ENCODE measurements at places on chromosomes 1 and 21. TPM values are rescaled to one million over a fixed set of nuclear protein-coding genes. Genes with fewer than 3 reads are reported as not detected.

- no peaks in the 10 kb centered on the region for H3K36me3 ChIP-seq
- H3K4me1 ChIP-seq = no peaks in the 10 kb centered on the region
- H3K27me3 ChIP-seq = peaks cover 90% of the 10 kb centered on the region
- H3K27ac ChIP-seq = no peak overlapping the region
Measured at GRCh38 chr21:38129711-38130110, 127.1 kb upstream of the KCNJ15 start.

KIF26B gene
- 0.86 TPM for total RNA-seq

DNA sequence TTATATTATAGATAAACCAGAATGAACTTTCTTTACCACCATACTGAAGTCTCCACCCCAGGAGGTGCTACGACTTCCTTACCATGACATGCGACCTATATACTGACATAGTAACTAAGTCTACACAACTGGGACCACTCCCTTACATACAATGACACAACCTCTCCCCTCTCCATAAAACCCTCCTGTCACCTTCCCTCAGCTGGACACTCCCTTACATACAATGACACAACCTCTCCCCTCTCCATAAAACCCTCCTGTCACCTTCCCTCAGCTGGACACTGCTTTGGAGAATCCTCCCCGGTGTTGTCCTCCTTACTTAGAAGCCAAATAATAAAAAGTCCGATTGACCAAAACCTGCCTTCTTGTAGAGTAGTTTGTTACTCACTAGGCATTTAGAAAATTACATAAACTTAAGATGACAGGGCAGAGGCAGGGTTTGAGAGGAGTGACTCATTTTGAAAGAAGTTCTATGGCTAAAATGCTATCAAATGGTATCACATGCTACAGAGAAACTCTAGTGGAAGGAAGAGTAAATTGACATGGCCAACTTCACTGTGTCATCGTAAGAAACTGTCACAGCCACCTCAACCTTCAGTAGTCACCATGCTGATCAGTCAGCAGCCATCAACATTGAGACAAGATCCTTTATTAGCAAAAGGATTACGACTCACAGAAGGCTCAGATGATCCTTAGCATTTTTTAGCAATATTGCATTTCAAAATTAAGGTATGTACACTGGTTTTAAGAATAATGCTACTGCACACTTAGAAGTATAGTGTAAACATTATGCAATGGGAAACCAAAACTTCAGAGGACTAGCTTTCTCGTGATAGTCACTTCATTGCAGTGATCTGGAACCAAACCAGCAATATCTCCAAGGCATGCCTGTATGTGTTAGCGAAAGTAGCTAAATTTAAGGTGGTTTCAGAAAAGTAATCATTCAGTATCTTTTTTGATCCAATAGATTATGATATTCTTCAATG lies 56.4 kb downstream of the AHCTF1 start:
- H3K4me3 ChIP-seq = no peak overlapping the region
- DNase-seq = no peak
- H3K36me3 ChIP-seq = peaks cover 15% of the 10 kb centered on the region

FCGR1A gene
- not detected for total RNA-seq

DNA sequence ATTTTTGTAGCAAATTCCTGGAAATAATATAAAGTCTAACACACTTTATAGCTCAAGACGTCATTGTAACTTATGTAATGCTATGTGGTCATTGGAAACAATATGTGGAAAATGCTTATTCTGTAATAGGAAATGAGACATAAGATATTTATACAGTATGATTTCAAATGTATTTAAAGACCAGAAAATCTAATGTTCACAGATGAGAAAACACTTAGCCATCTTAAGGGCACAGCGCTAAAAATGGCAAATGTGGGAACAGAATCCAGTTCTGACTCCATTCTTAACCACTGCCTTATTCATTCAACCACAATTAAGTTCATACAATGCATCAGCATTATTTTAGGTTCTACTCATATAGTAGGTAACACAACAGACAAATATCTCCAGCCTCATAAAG lies 12.5 kb downstream of the CSDE1 start:
- no peak overlapping the region for H3K4me3 ChIP-seq
- no peak overlapping the region for H3K27ac ChIP-seq
- no peaks in the 10 kb centered on the region for H3K27me3 ChIP-seq
- H3K36me3 ChIP-seq = peaks cover 47% of the 10 kb centered on the region
- no peak for DNase-seq

CFAP107 gene
- not detected for total RNA-seq

A3GALT2 gene
- total RNA-seq = not detected

DNA sequence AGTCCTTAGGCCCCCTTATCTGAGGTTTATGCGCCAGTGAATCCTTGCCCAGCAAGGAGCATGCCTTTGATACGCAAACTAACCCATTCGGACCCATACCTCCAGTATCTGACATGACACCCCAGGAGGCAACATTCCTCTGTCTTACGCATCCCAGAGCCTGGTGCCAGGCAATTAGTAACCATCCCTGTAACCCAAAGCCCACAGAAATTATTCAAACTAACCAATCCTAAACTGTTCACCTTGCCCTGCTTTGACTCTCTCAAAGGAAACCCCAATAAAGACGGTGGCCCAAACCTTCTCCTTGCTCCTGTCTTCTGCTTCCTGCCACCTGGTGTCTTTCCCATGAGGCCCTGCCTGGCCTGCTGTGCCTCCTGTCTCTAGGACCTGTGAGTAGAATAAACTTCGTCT lies 36.4 kb downstream of the ZNF496 start:
- no peak overlapping the region for H3K27ac ChIP-seq
- H3K4me1 ChIP-seq = no peaks in the 10 kb centered on the region
- peaks cover 8% of the 10 kb centered on the region for H3K36me3 ChIP-seq
- no peak for DNase-seq

GRCh38 chr1:152654110-152654509 lies 9.1 kb upstream of the LCE2D start:
- H3K4me3 ChIP-seq = no peak overlapping the region
- no peaks in the 10 kb centered on the region for H3K4me1 ChIP-seq
- peaks cover 66% of the 10 kb centered on the region for H3K27me3 ChIP-seq

GRCh38 chr1:156513185-156513584 lies 12.6 kb upstream of the MEF2D start:
- H3K36me3 ChIP-seq = no peaks in the 10 kb centered on the region
- H3K4me3 ChIP-seq = no peak overlapping the region
- peaks cover 12% of the 10 kb centered on the region for H3K4me1 ChIP-seq
- no peak for DNase-seq
- no peak overlapping the region for H3K27ac ChIP-seq
- H3K27me3 ChIP-seq = peaks cover 40% of the 10 kb centered on the region

GRCh38 chr1:220013497-220013896 lies 32.8 kb downstream of the EPRS1 start:
- no peak overlapping the region for H3K27ac ChIP-seq
- DNase-seq = no peak
- peaks cover 59% of the 10 kb centered on the region for H3K36me3 ChIP-seq
- H3K27me3 ChIP-seq = no peaks in the 10 kb centered on the region

DNA sequence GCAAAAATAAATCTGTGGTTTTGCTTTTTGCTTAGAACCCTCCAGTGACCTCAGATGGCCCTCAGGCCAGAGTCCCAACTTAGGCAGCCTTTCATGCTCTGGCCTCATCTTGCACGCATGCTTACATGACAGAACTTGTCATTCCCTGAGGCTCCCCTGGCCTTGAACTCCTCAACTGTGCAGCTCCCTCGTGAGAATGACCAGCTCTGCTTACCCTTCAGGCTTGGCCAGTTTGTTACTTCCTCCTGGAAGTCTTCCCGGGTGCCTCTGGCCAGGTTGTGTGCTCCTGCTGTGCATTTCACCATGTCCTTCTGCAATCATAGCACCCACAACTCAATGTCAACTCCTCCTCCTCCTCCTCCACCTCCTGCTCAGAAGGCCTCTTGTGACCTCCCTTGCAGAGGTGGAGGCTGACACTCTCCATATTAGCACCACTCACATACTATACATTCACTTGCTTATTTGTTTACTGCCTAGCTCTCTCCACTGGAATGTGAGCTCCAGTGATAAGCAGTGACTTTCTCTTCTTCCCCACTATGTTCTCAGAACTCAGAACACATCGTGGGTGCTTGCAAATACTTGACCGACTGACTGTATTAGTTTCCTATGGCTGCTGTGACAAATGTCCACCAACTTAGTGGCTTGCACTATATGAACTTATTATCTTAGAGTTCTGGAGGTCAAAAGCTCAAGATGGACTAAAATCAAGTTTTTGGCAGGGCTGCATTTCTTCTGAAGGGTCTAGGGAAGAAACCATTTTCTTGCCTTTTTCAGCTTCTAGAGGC lies 41.9 kb downstream of the RCSD1 start:
- no peak for DNase-seq
- peaks cover 62% of the 10 kb centered on the region for H3K27me3 ChIP-seq
- H3K27ac ChIP-seq = no peak overlapping the region
- H3K4me3 ChIP-seq = no peak overlapping the region
- H3K4me1 ChIP-seq = no peaks in the 10 kb centered on the region
- H3K36me3 ChIP-seq = no peaks in the 10 kb centered on the region

DNA sequence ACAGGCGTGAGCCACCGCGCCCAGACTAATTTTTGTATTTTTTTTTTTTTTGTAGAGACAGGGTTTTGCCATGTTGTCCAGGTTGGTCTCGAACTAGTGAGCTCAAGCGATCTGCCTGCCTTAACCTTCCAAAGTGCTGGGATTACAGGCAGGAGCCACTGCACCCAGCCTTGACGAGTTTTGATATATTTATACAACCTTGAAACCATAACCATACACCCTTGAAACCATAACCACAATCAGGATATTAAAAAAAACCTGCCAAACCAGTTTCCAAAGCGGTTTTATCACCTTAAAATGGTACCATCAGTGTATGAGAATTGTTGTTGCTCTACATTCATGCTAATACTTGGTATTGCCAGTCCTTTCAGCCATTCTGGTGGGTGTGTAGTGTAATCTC lies 3.7 kb upstream of the PHACTR4 start:
- peaks cover 23% of the 10 kb centered on the region for H3K4me1 ChIP-seq
- DNase-seq = peak; percentile 51
- H3K27me3 ChIP-seq = no peaks in the 10 kb centered on the region
- no peak overlapping the region for H3K4me3 ChIP-seq
- H3K36me3 ChIP-seq = peaks cover 45% of the 10 kb centered on the region

DNA sequence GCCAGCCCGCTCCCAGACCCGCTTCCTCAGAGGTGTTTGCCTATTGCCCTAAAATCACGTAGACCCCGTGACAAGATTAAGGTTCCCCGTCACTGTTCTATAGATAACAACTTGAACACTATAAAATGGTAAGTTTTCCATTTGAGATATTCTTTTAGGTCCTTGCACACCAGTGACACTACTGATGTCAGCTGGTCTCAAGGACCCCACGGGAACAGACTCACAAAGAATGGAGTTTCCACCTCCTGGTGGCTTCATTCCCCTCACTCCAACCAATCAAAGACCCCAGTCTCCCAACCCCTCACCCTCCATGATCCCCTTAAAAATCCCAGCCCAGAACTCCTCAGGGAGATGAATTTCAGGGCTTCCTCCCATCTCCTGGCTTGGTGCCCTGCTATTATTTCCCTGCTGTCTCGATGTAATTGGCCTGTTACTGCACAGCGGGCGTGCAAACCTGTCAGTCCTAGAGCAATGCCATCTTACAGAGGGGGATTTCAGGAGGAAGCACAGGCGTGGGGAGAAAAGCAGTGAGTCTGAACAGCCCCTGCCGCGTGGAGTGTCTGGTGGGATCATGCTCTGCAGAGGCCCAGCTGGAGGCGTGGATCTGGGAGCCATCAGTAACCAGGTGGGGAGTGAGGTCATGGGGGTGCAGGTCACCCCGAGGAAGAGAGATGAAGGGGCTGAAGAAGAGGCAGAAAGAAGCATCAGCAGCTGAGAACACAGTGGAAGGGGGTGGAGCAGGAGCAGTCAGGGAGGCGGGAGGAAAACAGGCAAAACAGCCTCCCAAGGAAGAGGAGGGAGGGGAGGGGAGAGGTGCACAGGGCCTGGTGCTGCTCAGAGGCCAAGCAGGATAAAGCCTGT lies 35.1 kb upstream of the LBR start:
- H3K4me1 ChIP-seq = peaks cover 67% of the 10 kb centered on the region
- H3K27me3 ChIP-seq = no peaks in the 10 kb centered on the region
- no peak for DNase-seq
- peaks cover 5% of the 10 kb centered on the region for H3K36me3 ChIP-seq

GJA9 gene
- total RNA-seq = 0.56 TPM

GRCh38 chr21:44850208-44850800 lies 23.2 kb downstream of the PTTG1IP start:
- H3K36me3 ChIP-seq = peaks cover 20% of the 10 kb centered on the region
- no peak overlapping the region for H3K27ac ChIP-seq
- no peaks in the 10 kb centered on the region for H3K4me1 ChIP-seq
- H3K4me3 ChIP-seq = no peak overlapping the region
- no peak for DNase-seq
- no peaks in the 10 kb centered on the region for H3K27me3 ChIP-seq

CALML6 gene
- total RNA-seq = 0.59 TPM

RNU1-4 gene
- total RNA-seq = 1,905 TPM

FAM167B gene
- total RNA-seq = 1.8 TPM

Measured in Calu3 (cell line).